Transverse colon (tissue), 4 donors: ENCODE measurements at places on chromosomes 1 and 21. TPM values are rescaled to one million over a fixed set of nuclear protein-coding genes. Genes with fewer than 3 reads are reported as not detected.

DNA sequence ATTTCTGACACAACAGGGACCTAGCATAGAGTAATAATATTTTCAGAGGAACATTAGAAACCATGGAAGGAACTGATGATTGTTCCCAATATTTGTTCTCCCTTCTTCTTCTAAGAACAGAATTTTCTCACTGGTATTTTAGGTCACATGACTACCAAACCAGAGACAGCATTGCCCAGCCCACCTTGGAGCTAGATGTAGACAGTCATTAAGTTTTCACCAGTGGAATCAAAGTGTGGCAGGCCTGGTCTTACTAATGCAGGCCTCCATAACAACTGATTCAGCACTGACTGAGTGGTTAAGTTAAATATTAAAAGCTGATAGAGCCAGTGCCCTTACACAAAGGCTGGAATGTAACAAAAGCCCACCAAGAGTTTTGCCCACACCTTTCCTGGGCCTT is 244.4 kb downstream of the ZNF648 start:
- no peak for DNase-seq

DNA sequence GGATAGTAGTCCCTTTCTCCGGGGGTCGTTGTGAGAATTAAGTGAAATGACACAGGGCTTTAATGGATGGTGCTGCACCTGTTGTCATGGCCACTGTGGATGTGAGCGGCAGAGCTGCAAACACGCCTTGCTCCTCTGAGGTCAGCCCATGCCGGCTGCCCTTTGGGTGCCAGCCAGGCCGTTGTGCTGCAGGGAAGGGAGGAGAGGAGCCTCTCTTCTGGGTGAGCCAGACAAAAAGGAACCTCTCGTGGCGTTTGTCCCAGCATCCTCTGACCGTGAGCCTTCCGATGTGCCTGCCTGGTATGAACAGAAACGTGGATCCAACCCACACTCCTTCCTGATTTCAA is 383.0 kb upstream of the VAMP3 start:
- no peak for DNase-seq

The S100A8 gene
- total RNA-seq = 1.6 TPM

- no peak for DNase-seq
Observed at GRCh38 chr1:54604572-54605370, 18.6 kb downstream of the FAM151A start.

DNA sequence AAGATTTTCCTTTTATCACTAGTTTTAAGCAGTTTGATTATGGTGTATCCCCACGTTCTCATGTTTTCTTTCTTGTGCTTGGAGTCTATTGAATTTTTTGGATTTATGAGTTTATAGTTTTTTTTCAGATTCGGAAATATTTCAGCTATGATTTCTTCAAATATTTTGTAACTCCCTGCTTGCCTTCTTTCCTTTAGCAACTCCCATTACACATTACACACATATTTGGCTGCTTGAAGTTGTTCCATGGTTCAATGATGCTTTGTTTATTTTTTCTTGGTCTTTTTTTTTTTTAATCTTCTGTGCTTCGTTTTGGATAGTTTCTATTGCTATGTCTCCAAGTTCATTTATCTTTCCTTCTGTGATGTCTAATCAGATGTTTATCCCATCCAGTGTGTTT is 48.5 kb upstream of the WARS2 start:
- no peak for DNase-seq

GRCh38 chr1:4087530-4088420 is 187.7 kb upstream of the C1orf174 start:
- DNase-seq = no peak

- DNase-seq = no peak
Observed at GRCh38 chr1:53643041-53643880, 95.7 kb downstream of the GLIS1 start.
